ENCODE measurements at places on chromosomes 4 and X. TPM values are rescaled to one million over a fixed set of nuclear protein-coding genes. Genes with fewer than 3 reads are reported as not detected.

MCF2 gene
- not detected for total RNA-seq

- no peak for DNase-seq
These were observed 89.9 kb upstream of the PAK3 start for GRCh38 chrX:111006116-111006515.

DRP2 gene
- total RNA-seq: 0.08 TPM

RXFP1 gene
- not detected for total RNA-seq

Measured in lower leg skin (tissue), 4 donors.